GM20000 (cell line): ENCODE measurements at places on chromosomes 13 and 19.

DNA sequence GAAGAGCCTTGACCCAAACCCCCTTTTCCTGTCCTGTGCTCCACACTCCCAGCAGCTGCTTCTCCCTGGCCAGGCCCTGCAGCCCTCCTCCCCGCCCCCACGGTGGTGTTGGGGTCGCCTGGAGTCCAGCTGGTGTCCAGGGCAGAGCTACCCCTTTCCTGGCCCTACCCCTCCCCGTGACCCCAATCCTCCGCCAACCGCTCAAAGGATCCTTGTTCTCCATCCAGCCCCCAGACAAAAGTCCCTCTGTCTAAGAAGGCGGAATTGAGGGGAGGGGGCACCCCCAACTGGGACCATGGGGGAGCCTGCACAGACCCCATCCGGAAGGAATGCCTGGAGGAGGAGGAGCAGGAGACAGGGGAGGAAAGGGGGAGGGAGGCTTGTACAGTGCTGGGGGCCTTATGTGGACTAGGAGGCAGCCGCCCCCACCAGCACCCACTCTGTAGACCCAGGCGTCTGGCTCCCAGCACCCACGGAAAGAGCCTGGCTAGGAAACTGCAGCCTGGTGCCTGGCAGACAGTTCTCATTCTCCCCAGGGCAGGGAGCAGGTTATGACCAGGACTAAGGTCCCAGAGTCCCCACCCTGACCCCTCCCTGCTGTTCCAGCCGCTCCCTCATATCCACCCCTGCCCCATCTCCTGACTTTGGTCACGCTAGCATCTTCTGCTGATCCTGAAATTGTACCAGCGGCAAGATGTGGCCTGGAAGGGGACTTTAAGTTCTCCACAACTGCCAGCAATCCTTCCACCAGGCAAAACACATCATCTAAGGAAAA lies at the start of gene FXYD3:
Gene FXYD3 (plus strand): TSS at position 647 of the 775 bp plus-strand sequence. CDS start 3,554 bp downstream, outside the sequence.
- no peak for DNase-seq

DNA sequence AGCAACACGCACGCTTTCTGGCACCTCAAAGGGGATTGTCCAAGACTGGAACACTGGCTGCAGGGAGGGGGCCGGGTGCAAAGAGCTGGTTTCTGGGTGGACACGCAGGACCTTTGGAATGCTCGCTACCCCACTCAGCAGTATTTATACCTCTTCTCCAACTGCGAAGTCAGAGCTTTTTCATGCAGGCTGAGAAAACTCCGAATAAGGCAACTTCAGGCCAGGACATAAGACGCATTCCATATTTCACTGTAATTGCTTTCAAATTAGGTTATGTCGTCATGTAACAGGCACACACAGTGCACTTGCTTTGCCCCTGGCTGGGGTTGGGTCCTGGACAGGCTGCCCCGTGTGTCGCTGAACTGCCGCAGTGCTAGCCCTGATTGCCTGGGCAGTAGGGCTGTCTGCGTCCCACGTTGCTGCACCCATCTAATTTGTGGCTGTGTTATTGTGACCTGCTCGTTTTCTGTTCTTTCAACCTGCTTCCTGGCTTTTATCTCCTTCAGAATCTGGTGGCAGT lies 44.5 kb downstream of the ACTN4 start:
- no peak for DNase-seq

- peak; percentile 22 for DNase-seq
Observed at GRCh38 chr13:42751693-42752092, 29.7 kb upstream of the FAM216B start.

DNA sequence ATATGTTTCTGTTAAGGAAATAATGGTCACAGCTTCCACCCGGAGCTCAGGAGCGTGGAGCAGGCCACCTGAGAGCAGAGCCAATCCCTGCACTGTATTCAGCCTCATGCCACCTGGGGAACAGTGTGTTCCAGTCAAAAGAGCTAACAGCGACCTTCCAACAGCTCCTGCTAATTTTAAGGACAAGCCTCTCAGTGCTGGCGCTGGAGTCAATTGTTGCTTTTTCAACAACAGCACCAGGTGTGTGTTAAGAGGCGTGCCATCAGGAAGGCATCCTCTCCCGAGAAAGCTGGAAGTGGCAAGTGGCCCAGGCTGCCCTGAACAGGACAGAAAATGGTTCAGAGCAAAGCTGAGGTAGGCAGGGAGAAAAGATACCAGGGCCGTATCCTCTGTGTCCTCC lies 102.0 kb downstream of the CACNA1A start:
- DNase-seq, result no peak

DNA sequence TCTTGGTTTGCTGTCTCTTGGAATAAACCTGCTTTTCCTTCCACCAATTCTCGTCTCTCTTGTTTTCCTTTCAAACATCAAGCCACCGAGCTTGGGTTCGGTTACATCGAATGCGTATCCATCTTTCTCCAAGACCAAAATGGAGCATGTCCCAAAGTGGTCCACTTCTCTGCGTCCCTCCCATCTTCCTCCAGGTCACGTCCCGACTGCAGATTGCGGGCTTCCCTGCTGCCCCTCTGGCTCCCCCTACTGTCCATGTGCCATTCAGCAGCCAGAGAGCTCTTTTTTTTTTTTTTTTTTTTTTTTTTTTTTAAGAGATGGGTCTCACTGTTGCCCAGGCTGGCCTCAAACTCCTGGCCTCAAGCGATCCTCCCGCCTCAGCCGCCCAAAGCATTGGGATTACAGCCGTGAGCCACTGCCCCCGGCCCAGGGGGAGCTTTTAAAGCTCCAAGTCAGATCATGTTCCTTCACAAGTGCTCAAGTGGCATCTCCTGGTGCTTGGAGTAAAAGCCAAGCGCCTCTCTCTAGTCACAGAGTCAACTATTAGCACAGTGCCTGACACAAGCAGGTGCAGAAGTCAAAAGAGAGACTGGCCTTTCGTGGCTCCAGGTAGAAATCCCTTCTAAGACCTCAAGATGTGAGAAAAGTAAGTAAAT lies 10.0 kb downstream of the COL5A3 start:
- DNase-seq, result peak; percentile 87

DNA sequence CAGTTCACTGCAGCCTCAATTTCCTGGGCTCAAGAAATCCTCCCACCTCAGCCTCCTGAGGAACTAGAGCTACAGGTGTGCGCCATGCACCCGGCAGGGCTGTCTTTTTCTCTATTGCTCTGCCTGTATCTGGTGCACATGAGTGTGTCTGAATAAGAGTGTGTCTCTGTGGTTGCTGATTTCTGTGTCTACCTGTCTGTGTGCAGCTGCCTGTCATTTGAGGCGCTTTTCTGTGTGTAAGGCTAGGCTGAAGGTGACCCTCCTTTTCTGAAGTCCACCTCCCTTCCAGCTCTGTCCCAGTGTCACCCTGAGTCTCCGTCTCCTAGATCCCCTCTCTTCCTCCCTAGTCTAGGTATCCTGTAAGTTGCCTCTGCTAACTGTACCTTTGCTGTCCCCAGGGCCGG lies 1.5 kb upstream of the PRR12 start:
- peak; percentile 12 for DNase-seq

- no peak for DNase-seq
Observed at GRCh38 chr19:782185-782877, 14.9 kb upstream of the PTBP1 start.

DNA sequence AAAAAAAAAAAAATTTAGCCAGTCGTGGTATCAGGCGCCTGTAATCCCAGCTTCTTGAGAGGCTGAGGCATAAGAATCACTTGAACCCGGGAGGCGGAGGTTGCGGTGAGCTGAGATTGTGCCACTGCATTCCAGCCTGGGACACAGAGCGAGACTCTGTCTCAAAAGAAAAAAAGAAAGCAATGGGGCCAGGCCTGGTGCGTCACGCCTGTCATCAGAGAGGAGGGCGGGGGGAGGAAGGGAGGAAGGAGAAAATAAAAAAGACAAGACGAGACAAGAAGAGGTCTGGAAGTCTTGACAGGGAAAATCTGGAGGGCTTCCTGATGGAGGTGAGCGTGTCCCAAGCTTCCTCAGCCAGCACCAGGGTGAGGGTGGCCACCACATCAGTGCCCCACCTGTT lies 54.9 kb upstream of the PTPRS start:
- no peak for DNase-seq

DNA sequence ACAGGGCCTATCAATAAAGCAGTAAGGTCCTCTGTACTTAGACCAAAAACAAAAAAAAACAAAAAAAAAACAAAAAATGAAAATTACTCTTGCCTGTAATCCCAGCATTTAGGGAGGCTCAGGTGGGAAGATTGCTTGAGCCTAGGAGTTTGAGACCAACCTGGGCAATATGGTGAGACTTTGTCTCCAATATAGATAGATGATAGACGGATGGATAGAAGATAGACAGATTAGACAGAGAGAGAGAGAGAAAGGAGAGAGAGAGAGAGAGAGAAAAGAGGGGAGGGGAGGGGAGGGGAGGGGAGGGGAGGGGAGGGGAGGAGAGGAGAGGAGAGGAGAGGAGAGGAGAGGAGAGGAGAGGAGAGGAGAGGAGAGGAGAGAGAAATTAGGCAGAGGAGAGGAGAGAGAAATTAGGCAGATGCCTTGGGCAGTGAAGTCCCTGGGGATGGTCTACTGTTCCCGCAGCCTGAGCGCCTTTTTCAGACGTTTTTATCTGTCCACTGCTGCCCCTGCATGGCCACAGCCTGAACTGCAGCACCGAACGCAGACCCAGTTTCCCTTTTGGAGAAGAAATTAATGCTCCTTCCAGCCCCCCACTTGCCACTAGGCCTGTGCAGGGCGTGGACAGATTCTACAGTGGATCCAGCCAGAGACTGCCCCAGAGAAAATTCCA lies 9.8 kb upstream of the ZNF627 start:
- peak; percentile 79 for DNase-seq

DNA sequence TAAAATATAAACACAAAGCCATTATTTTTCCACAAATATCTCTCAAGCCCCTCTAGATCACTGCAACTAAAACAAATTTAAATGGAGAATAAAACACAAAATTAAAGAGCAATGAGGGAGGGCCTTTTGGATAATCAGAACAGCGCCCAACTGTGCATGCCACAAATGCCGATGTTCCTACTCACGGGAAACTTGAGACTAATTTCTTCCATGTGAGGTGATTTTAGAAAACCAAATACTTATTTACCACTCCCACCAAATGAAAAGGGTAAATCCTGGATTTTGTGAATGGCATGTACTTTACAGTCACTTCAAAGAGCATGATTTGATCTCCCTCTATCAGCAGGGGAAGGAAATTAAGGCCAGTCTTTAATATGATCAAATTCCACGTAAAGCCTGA lies 74.8 kb downstream of the SLC7A1 start:
- DNase-seq, result no peak

- DNase-seq, result no peak
Observed at GRCh38 chr13:34363266-34363665, 545.3 kb downstream of the RFC3 start.

- peak; percentile 82 for DNase-seq
Observed at GRCh38 chr13:26698392-26699196, 62.0 kb downstream of the GPR12 start.

DNA sequence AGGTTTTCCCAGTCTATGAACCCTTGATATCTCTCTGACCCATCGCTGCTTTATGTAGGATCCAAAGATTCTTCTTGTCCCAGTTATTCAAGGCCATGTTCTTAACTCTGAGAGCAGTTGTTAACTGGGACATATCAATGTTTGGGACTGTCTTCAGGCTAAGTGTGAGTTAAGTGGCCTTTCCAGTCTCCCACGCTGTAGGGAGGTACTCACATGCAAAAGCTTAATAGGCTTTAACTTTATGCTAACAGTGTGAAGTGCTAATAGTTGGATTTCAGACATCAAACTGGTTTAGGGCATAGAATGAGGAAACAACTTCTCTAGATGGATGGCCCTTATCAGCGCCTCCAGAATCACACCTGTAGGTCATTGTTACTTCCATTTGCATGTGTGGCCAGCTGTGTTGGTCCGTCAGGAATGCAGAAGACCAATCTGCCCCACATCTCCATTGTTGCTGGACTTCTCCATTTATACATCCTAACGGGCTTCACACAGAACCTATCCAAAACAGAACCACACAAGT lies 104.7 kb upstream of the MBNL2 start:
- no peak for DNase-seq

DNA sequence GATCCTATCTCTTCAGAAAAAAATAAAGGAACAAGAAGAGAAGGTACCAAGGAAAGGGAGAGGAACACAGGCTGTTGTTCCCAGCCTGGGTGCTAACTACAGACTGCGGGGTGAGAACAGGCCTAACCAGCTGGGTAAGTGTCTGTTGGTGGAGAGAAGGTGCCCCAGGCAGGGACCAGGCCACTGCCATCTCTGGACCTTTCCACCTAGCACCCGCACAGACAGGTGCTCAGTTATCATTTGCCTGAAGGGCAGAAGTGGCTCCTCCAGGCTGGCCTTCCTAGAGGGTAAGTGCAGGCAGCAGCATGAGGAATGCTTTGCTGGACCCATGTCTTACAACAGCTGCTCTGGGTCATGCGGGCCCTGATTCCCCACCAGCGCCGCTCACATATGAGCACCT lies 10.1 kb downstream of the DNMT1 start:
- DNase-seq, result no peak

- DNase-seq, result no peak
Observed at GRCh38 chr19:9673912-9674662, 813 bp downstream of the ZNF562 start.

DNA sequence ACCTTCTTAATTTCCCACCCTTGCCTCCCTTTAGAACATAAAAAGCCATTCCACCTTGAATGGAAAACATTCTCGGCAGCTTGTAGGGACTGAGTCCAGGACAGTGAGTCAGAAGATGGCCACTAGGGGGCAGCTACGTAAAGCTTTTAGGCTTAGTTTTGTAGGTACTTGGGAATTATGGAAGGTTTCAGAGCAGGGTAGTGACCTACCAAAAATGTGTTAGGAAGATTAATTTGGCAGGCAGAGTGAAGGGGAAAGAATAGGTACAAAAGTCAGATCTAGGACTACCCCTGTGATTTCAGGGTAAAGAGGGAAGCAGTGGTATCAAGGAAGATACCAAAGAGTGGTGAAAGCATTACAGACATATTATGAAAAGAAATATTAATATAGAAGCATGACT lies 198.4 kb downstream of the NDFIP2 start:
- peak; percentile 15 for DNase-seq

DNA sequence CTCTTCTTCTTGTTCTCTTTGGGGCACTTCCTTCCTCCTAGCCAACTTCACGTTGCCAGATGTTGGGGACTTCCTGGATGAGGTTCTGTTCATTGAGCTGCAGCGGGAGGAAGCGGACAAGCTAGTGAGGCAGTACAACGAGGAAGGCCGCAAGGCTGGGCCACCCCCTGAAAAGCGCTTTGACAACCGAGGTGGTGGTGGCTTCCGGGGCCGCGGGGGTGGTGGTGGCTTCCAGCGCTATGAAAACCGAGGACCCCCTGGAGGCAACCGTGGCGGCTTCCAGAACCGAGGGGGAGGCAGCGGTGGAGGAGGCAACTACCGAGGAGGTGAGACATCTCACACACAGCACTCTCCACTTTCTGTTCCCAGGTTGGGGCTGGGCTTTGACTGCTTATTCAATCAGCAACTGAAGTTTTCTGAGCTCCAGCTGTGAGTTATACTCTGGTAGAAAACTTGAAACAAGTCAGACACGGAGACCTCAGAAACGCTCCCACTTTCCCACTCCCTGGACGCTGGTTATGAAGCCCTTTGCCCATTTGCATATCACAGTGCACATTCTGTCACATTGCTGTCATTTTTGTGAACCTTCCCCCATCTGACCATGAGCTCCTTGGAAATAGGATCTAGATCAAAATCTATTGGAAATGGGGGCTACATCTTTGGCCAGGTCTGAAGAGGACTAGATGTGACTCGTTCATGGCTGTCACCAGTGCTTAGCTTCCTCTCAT lies 7.2 kb upstream of the CCDC97 start:
- DNase-seq, result peak; percentile 78
